ENCODE measurements at places on chromosomes 7 and 10. TPM values are rescaled to one million over a fixed set of nuclear protein-coding genes. Genes with fewer than 3 reads are reported as not detected.

GRCh38 chr10:90417476-90418210, 440.2 kb downstream of the HTR7 start:
- no peak overlapping the region for H3K4me3 ChIP-seq
- H3K27me3 ChIP-seq, result no peaks in the 10 kb centered on the region
- H3K27ac ChIP-seq, result no peak overlapping the region
- no peak for DNase-seq
- H3K4me1 ChIP-seq, result no peaks in the 10 kb centered on the region

The TUBB8 gene
- not detected for polyA plus RNA-seq

DNA sequence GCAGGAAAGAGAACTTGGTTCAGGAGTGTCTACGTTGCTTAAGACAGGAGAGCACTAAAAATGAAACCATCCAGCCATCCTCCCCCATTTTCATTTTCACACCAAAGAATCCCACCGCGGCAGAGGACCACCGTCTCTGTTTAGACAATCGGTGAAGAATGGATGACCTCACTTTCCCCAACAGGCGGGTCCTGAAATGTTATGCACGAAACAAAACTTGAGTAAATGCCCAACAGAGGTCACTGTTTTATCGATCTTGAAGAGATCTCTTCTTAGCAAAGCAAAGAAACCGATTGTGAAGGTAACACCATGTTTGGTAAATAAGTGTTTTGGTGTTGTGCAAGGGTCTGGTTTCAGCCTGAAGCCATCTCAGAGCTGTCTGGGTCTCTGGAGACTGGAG, 1.4 kb upstream of the IL6 start:
- H3K4me3 ChIP-seq, result no peak overlapping the region
- H3K27me3 ChIP-seq, result peaks cover 2% of the 10 kb centered on the region
- no peaks in the 10 kb centered on the region for H3K36me3 ChIP-seq
- H3K27ac ChIP-seq, result no peak overlapping the region

DNA sequence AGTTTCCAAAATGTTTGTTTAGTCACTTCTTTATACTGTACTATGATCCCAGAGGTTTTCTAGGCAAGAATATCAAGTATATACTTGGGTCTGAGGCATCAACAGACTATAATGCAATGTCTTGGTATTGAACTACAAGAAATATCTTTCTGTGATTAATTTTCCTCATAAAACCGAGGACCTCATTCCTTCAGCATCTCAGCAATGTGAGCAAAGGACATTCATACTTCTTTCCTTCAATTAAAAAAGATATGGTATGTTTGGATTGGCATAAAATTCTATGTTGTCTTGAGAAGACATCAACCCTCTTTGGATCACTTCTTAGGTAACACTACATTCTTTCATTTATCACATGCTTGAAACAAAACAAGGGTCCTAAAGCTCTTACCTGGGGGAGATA, 524.5 kb downstream of the PHTF2 start:
- no peaks in the 10 kb centered on the region for H3K36me3 ChIP-seq
- H3K4me1 ChIP-seq, result no peaks in the 10 kb centered on the region
- H3K4me3 ChIP-seq, result no peak overlapping the region

The PLEKHS1 gene
- not detected for polyA plus RNA-seq

GRCh38 chr10:133122171-133122935, 34.6 kb downstream of the ADGRA1 start:
- no peaks in the 10 kb centered on the region for H3K27me3 ChIP-seq
- H3K36me3 ChIP-seq, result no peaks in the 10 kb centered on the region
- H3K4me1 ChIP-seq, result no peaks in the 10 kb centered on the region
- no peak for DNase-seq

The SPDYE1 gene
- polyA plus RNA-seq, result 0.08 TPM

- no peak overlapping the region for H3K4me3 ChIP-seq
- no peaks in the 10 kb centered on the region for H3K36me3 ChIP-seq
- H3K27ac ChIP-seq, result no peak overlapping the region
- no peaks in the 10 kb centered on the region for H3K4me1 ChIP-seq
- no peak for DNase-seq
- H3K27me3 ChIP-seq, result no peaks in the 10 kb centered on the region
Measured at GRCh38 chr10:53899463-53900160, 901.4 kb downstream of the PCDH15 start.

DNA sequence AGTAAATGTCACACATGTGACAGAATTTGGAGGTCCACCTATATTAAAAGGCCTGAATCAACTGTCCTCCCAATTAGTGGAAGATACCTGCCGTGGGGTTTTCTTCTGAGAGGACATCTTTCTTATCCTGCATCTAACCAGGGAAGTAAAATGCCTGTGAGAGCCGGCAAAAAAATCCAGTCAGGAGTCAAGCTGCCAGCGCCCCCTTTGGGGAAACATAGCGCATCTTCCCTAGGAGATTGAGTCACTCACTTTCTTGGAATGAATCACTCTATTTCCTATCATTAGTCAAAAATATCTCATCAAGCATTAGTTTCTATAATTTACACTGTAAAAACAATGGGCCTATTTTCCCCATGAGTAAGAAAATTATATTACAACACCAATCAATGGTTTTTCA, 66.4 kb upstream of the ANK3 start:
- H3K4me3 ChIP-seq, result no peak overlapping the region
- H3K36me3 ChIP-seq, result no peaks in the 10 kb centered on the region
- H3K4me1 ChIP-seq, result no peaks in the 10 kb centered on the region
- no peaks in the 10 kb centered on the region for H3K27me3 ChIP-seq
- H3K27ac ChIP-seq, result no peak overlapping the region

The RBP3 gene
- not detected for polyA plus RNA-seq

The DNA2 gene
- 0.85 TPM for polyA plus RNA-seq

The RNF148 gene
- not detected for polyA plus RNA-seq

DNA sequence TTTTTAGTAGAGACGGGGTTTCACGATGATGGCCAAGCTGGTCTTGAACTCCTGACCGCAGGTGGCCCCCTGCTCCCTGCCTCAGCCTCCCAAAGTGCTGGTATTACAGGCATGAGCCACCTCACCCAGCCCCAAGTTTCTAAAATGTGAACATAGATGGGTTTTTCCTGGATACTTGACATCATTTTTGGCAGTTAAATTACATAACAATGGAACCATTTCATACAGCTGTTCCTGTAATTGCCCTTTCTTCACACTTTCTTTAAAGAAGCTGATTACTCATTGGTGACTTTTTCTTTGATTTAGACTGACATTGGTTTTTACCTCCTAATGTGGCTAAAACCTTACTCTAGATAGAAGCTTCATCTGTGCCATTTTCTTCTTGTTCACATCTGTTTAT, 5.9 kb downstream of the ZKSCAN1 start:
- H3K4me3 ChIP-seq, result no peak overlapping the region
- no peak overlapping the region for H3K27ac ChIP-seq
- peaks cover 9% of the 10 kb centered on the region for H3K4me1 ChIP-seq
- no peaks in the 10 kb centered on the region for H3K27me3 ChIP-seq
- H3K36me3 ChIP-seq, result peaks cover 36% of the 10 kb centered on the region
- DNase-seq, result no peak

DNA sequence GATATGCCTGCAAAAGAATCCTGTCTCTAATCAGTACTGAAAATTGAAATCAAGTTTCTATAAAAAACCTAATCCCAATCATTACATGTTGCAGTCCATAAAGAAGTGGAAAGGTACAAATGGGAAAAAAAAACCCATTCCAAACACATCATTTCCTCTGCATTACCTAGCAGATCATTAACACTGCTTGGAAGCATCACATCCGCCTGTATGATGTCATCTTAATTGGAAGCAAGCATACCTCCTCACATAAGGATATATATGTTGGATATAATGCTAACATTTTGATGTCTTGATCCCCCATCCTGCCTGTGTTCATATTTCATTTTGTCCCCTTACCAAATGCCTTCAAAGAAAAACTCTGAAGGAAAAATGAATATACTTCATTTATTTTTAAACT, 241.3 kb upstream of the AOAH start:
- no peaks in the 10 kb centered on the region for H3K36me3 ChIP-seq
- no peak overlapping the region for H3K4me3 ChIP-seq
- peaks cover 5% of the 10 kb centered on the region for H3K4me1 ChIP-seq
- no peak overlapping the region for H3K27ac ChIP-seq
- DNase-seq, result no peak
- no peaks in the 10 kb centered on the region for H3K27me3 ChIP-seq

- H3K27ac ChIP-seq, result no peak overlapping the region
- no peak overlapping the region for H3K4me3 ChIP-seq
- no peaks in the 10 kb centered on the region for H3K27me3 ChIP-seq
- H3K4me1 ChIP-seq, result no peaks in the 10 kb centered on the region
- H3K36me3 ChIP-seq, result no peaks in the 10 kb centered on the region
Measured at GRCh38 chr10:80896076-80896475, 358.4 kb downstream of the SH2D4B start.

DNA sequence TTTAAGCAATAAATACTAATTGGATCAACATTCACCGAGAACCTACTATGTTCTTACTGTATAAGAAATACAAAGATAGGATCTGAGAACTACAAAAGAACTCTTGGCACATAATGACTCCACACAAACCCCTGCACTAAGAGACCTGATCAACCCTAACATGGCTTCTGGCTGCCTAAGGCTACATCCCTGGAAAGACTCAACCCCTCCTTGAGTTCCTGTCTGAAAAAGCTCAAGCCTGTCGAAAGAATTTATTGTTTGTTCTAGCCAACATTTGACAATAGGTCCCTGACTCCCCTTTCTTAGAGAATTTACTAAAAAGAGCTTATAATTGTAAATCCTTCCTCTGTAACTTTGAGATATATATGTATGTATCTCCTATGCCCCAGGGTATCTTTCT, 125.3 kb upstream of the SGCE start:
- no peaks in the 10 kb centered on the region for H3K4me1 ChIP-seq
- H3K27me3 ChIP-seq, result no peaks in the 10 kb centered on the region
- DNase-seq, result no peak
- no peaks in the 10 kb centered on the region for H3K36me3 ChIP-seq
- no peak overlapping the region for H3K4me3 ChIP-seq
